Retina (tissue), 1 donor: ENCODE measurements at places on chromosomes 6 and 20.

DNA sequence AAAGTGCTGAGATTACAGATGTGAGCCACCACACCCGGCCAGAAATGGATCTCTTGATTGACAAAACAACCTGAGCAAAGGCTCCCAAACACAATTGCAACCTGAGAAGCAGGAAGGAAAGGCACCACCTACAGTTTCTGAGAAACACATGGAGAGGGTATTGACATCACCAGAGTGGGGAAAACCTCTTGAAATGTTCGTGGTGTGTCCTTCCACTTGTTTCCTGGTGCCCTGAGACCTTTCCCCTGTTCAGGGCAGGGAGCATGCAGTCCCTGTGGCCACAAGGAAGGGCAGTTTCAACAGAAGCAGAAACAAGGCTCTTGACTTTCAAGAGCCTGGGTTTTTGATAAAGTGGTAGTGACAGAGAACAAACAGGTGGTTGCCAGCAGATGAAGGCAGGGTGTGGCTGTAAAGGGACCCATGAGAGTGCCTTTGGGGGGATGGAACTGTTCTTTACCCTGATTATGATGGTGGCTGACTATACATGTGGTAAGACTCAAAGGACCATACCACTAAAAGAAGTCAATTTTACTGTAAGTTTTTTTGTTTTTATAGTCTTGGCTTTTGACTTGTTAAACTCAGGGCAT, 3.2 kb upstream of the BPIFA1 start:
- DNase-seq = no peak

- no peak for DNase-seq
These were observed 26.5 kb downstream of the PMEPA1 start for GRCh38 chr20:57683287-57683686.

GRCh38 chr6:28940294-28940857, 16.6 kb upstream of the TRIM27 start:
- DNase-seq = peak; percentile 84

GRCh38 chr6:41634657-41635056, 3.6 kb upstream of the MDFI start:
- DNase-seq = peak; percentile 49

DNA sequence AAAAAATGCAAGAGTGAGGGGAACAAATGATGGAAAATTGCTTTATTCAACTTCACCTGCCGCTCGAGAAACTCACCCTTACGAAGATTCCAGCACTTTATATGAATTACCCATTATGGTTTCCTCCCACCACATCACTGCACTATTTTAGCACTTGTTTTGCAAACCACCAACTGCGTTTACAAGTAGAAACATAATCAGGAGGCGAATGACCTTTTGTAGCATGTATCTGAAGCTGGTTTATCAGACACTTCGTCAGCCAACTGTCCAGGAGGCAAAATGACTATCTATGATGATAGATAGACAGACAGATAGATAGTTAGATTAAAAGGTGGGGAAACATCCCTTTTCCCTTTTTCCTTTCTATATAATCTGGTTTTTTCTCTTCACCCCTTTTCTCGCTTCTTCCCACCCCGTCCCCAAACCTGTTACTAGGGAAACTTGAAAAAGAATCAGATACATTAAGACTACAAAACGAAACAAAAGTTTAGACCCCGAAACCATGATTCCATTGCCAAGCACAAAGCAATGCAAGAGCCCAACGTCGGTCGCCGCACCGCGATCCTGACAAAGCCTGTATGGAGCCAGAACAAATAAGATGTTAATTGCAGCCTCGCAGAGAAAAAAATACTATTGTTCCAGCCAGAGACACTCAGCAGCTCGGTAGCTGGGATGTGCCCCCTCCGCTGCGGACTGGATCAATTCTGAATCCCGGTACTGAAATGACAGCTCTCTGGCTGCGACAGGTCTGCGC, 933 bp upstream of the ADGRB3 start:
- peak; percentile 69 for DNase-seq

DNA sequence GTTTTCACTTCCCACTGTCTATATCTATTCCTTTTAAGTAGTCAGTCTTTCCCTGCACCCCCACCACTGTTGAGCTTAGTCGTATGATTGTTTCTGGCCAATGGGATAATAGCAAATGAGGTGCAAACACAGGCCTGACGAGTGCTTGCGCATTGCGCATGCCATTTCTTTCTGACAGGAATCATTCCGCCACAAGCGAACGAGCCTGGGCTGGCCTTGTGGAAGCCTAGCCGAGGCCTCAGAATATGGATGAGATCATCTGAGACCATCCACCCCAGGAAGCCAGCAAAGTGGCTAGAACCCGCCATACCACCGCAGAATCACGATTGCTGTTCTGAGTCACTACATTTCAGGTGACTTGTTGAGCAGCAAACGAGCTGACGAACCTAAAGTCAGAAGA, 52.2 kb upstream of the PRL start:
- no peak for DNase-seq

DNA sequence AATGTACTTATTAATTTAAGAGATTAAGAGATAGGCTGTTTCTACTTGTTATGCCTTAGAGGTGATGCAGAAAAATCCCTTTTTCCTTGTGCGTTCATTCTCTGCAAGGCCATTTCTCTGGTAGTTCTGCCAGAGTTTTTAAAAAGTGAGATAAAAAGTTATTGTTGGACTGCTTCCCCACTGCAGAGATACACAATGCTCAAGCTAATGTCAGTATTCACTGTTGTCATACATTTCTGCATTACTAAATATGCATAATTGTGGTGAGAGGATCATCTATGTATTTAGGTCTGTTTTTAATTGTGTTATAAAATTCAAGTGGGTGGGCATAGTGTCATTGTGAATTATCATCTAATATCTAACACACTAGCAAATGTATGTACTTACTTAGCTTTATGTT, 600.4 kb downstream of the HTR1B start:
- DNase-seq = no peak

GRCh38 chr6:38775870-38776269, 60.8 kb downstream of the DNAH8 start:
- no peak for DNase-seq

DNA sequence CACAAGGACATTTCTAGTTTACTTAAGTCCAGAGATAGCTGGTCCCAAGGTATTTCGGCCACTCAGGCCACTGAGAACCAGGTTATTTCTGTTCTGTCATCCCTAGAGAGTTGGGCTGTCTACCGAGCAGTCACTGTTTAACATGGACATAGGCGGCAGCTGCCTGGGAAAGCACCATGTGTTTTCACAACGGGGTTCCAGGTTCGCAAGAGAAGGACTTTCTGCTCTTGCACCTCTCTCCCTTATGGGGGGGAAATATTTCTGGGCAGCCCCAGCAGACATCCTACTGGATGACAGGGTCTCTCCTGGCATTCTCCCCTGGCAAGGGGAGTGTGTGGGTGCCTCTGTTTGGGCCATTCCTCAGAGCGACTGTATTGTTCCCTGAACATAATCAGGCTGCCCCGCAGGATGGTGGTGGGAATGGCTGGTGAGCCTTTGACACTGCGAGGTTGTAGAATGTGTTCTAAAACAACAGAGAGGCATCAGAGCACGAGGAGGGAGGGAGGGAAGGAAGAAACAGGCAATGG, 64.4 kb upstream of the DUSP22 start:
- no peak for DNase-seq

GRCh38 chr6:6610031-6610591, 21.6 kb downstream of the LY86 start:
- no peak for DNase-seq

DNA sequence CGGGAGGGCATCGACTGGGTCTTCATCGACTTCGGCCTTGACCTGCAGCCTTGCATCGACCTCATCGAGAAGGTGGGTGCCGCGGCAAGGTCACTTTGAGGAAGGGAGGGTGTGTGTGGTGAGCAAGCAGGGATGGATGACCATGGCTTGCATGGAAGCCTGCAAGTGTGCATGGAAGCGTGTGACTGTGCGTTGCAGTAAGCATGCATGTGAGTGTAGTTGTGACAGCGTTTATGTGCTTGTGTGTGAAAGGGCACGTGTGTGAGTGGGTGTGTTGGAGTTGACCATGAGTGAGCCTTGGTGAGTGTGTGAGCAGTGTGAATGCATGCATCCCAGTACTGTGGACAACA, 32.5 kb downstream of the MYH7B start:
- DNase-seq = no peak

DNA sequence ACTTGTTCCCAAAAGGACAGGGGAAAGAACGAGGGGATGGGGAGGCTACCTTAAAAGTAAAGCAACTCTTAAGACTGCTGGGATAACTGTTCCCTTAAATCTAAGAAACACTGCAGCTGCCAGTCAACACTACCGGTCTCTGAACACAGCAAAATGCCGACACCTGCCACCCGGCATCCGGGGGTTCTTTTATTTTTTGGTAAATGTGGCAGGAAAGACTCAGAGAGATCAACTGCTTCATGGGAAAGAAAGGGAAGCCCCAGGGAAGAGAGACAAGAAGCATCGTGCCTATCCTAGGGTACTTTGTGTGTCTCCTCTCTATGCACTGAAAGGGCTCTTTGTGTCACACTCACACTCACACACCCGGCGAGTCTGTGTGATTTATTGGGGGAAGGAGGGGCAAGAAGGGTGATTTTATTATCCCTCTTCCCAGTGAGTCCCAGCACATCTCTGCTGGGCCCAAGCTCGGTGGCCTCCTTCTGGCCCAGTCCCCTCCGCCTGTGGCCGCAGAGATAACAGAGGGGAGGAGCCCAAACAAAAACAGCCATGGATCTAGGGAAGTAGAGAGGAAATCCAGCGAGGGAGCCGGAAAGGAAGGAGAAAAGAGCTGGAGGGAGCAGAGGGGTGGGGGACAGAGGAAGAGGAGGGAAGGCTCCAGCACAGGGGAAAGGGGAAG, 1.4 kb downstream of the FYN start:
- DNase-seq = peak; percentile 78

DNA sequence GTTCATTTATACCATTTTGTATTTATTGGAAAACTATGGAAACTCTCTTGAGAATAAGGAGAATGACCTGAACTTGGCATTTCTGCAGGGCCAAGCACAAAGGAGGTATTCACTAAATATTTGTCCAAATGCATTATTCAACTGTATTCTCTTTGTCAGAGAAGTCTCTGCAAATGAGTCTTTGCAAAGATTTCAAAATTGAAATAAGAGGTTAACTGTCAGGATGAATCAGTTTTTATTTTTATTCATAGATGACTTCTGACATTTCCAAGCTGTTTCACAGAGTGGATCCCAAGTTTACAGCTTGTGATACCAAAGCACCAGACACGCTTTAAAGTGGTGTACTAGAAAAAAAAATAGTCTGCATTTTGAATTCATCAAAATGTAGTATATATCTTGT, 131.6 kb downstream of the UTRN start:
- DNase-seq = no peak

DNA sequence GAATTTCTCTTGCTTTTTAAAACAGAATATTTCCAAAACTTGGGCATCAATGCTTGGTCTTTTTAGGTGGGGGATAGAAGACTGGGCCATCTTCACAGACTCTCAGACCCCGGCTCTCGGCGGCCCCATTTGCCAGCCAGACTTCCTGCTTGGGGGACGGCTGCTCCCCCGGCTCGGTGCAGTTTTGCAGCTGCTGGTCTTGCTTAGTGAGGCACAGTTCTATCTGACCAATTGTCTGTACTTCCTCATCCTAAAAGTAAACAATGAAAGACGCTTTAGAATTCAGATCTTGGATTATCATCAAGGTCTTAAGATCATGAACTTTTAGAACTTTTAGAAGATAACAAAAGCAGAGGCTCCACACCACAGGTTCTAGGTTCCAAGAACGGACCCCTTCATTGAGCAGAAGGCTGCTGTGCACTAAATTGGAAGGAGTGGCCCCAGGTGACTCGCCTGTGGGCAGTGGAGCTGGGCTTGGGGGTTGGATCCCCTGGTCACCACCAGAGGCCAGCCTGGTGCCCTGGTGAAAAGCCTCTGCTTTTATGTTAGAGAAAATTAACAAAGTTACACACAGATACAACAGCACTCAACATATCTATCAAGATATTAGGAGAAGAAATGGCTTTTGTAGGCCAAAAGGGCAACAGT, 26.7 kb downstream of the RNASET2 start:
- DNase-seq = no peak

DNA sequence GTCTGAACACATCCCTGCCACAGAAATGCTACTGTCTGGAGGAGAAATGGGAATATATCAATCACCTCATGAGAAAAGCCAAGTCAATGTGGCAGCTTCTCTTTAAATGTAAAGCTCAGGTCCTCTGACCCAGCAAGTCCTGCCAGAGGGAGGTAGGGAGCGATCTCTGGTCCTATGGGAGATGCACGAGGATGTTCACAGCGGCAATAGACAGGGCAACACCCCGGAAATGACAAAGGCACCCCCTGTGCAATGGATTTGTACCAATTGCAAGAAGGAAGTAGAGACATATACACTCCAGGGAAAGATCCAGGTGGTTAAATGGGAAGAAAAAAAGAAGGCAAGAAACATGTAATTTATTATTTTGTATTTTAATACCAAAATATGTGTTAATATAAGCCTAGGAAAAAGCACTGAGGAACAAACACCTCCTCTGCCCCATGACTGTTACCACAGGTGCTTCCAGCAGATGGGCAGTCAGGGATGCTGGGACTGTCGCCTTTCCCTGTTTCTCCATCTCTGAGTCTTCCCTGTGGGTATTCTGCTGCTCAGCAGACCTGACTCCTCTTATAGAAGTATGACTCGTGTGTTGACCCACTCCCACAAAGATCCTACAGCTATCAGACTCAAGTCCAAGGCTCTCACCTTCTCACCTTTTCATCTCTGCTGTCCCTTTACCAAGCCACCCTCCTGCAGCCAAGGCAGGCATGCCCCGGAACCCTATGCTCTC, 20.8 kb downstream of the ATP9A start:
- no peak for DNase-seq

DNA sequence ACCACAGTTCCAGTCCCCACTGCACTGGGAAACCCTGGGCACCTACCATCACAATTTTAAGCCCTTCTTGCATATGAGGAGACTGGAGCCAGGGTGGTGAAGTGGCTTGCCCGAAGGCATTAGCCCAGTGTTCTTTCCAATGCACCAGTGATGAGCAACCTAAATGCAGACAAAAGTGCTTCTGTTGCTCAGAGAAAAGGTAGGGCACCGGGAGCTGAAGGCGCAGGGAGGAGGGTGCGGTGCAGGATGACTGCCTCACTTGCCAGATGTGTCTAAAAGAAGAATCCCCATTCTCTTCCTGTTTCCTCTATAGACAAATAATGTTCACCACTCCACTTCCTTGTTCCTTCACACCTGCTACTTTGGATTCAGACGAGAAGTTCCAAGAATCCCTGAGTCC, 86.5 kb downstream of the QRSL1 start:
- no peak for DNase-seq

DNA sequence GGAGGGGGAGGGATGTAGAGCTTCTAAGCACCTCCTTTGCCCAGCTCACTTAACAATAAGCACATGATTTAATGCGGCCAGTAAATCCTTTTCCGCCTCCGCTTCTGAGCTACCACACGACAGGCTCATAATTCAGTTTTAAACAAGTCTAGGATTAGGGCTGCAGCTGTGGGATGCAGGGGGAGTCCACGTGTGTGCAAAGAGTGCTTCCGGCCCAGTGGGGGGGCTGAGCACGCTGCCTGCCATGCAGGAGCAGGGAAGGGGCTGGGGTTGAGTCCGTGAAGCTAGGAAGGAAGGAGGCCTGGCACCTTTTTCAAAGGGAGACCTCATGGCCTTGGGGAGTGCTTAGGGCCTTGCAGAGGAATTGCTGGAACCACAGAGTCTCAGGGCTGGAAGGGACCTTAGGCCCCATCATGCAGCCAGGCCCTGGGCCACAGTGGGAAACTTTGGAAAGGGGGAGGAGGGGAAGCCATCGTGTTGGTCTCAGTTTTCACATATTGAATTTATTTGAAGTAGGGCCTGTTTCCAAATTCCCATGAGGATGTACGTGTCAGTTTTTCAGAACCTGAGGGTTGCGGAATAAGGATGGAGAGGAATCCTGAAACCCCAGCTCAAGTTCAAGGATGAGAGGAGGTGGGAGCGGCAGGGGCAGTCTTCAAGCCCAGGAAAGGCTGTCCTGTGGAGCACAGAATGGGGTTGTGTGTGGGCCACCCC, 96.1 kb downstream of the VEGFA start:
- no peak for DNase-seq
